ENCODE measurements at places on chromosomes 12 and 14. TPM values are rescaled to one million over a fixed set of nuclear protein-coding genes. Genes with fewer than 3 reads are reported as not detected.

Gene FAIM2
- total RNA-seq, result 5.5 TPM

Gene REM2
- 0.63 TPM for total RNA-seq

Gene BEST3
- 0.57 TPM for total RNA-seq

Gene ATP2A2
- total RNA-seq, result 221 TPM

Gene CABP1
- total RNA-seq, result 2.0 TPM

Gene RIPK3
- 19.5 TPM for total RNA-seq

Gene PLEK2
- 10.8 TPM for total RNA-seq

Data from kidney (tissue), 22 donors.